Mesothelial cell of epicardium (in vitro differentiated cells): ENCODE measurements at places on chromosomes 5 and 9. TPM values are rescaled to one million over a fixed set of nuclear protein-coding genes. Genes with fewer than 3 reads are reported as not detected.

GRCh38 chr9:3508521-3509291 lies 17.1 kb downstream of the RFX3 start:
- no peak for DNase-seq
- H3K27me3 ChIP-seq, result no peaks in the 10 kb centered on the region
- H3K4me1 ChIP-seq, result peaks cover 31% of the 10 kb centered on the region
- H3K27ac ChIP-seq, result peak overlapping the region; percentile 51
- peaks cover 4% of the 10 kb centered on the region for H3K36me3 ChIP-seq

The ERBIN gene
- 75.7 to 83.3 TPM (median 81.8 TPM) in 3 replicates for total RNA-seq

The SV2C gene
- 0.02 to 0.18 TPM (median 0.05 TPM) in 3 replicates for total RNA-seq

The IL4 gene
- not detected in 3 replicates for total RNA-seq

GRCh38 chr5:59715228-59715627 lies 178.3 kb downstream of the PDE4D start:
- H3K4me3 ChIP-seq, result no peak overlapping the region
- H3K27me3 ChIP-seq, result no peaks in the 10 kb centered on the region
- DNase-seq, result no peak
- peaks cover 26% of the 10 kb centered on the region for H3K4me1 ChIP-seq
- peaks cover 45% of the 10 kb centered on the region for H3K36me3 ChIP-seq
- no peak overlapping the region for H3K27ac ChIP-seq

DNA sequence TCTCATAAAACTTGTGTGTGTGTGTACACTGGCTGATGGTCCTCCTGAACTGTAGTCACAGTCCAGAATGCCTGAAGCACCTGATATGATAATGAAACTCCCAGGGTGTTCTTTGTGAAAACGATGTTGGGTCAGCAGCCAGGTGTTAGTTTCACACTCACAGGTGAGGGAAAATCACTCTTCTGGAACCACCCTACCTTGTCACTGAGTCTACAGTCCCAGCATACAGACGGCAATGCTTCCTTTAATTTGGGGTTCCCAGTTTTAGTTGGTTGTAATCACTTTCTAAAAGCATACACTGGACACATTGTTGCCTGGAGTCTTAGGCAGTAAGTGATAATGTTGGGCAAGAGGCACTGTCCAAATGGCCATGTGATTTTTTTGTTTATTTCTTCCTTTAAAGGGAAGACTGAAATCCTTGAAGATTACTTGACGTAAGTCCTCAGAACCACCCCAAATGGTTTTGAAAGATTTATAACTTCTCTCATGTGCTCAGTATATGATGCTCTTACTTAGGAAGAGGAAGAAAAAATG lies 18.2 kb upstream of the MGAT1 start:
- H3K27ac ChIP-seq, result no peak overlapping the region
- no peaks in the 10 kb centered on the region for H3K27me3 ChIP-seq

DNA sequence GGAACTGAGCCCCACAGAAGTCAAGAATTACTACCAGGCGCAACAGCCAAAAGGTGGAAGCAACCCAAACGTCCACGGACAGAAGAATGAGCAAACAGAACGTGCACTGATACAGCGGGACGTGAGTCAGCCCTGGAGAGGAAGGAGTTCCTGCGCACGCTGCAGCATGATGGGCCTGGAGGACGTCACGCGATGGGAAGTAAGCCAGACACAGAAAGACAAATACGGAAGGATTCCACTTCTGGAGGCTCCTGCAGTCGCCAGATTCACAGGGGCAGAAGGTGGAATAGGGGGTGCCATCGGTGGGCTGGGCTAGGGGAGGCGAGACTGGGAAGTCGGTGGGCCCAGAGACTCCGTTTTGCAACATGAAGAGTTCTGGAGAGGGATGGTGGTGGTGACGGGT lies 80.3 kb upstream of the PHYKPL start:
- H3K27me3 ChIP-seq, result no peaks in the 10 kb centered on the region
- no peak overlapping the region for H3K4me3 ChIP-seq
- no peak for DNase-seq

The SGTB gene
- total RNA-seq, result 6.4 to 9.4 TPM (median 8.6 TPM) in 3 replicates

DNA sequence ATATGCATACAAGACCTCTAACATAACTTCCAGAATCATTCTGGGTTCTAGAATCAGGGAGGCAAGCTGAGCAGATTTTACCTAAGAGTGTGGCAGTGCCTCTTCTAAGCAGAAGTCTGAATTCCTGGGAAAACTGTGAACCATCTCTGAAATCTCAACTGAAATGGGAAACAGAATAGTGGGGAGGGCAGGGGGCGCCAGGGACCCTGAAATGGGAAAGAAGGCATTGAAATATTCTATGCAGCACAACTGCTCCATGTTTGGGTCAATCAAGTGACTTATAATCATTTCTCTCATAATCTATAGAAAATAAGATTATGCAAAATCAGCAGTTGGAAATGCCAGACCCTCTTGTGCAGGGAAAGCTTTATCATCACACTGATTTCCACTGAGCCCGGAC lies 156.1 kb downstream of the EBF1 start:
- H3K4me3 ChIP-seq, result no peak overlapping the region
- peaks cover 48% of the 10 kb centered on the region for H3K27me3 ChIP-seq
- H3K36me3 ChIP-seq, result no peaks in the 10 kb centered on the region
- no peak overlapping the region for H3K27ac ChIP-seq
- no peak for DNase-seq

GRCh38 chr5:173180331-173180730 lies 36.0 kb downstream of the BNIP1 start:
- H3K27me3 ChIP-seq, result peaks cover 18% of the 10 kb centered on the region
- no peak overlapping the region for H3K27ac ChIP-seq
- DNase-seq, result no peak
- no peaks in the 10 kb centered on the region for H3K36me3 ChIP-seq
- H3K4me1 ChIP-seq, result no peaks in the 10 kb centered on the region
- no peak overlapping the region for H3K4me3 ChIP-seq

The SLC23A1 gene
- total RNA-seq, result not detected in 3 replicates

GRCh38 chr9:129698254-129698757 lies 32.9 kb downstream of the PRRX2 start:
- no peak overlapping the region for H3K4me3 ChIP-seq
- no peak overlapping the region for H3K27ac ChIP-seq
- no peak for DNase-seq
- peaks cover 20% of the 10 kb centered on the region for H3K4me1 ChIP-seq
